Effector memory CD8-positive, alpha-beta T cell (primary cell): ENCODE measurements at places on chromosomes 4 and X.

GRCh38 chr4:8506373-8507195 is 66.0 kb downstream of the TRMT44 start:
- DNase-seq: no peak

GRCh38 chr4:112560084-112560483 is 44.1 kb upstream of the NEUROG2 start:
- no peak for DNase-seq

- DNase-seq: no peak
Observed at GRCh38 chr4:163688856-163689255, 194.4 kb downstream of the TMA16 start.

GRCh38 chrX:15014281-15014680 is 141.1 kb downstream of the MOSPD2 start:
- DNase-seq: no peak

- no peak for DNase-seq
Observed at GRCh38 chr4:184347251-184348239, 126.8 kb downstream of the IRF2 start.

DNA sequence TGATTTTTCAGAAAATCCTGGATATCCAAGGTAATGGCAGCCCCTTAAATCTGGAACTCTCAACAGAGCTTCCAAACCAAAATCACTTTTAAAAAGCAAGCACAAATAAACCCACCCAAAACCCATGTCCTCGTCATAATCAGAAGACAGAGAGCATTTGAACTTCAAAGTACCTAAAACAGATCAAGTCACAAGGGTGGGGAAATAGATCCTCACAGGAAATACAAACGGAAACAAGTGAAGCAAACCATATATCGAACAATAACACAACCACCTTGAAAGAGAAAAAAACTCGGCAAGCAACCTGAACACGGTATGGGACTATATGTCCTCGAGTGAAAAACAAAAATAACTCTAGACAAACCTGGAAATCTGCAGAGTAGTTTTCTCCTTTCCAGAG is 15.9 kb upstream of the CCNQ start:
- no peak for DNase-seq
